C1 segment of cervical spinal cord (tissue), 14 donors: ENCODE measurements at places on chromosomes 7 and 10.

- DNase-seq: no peak
Measured at GRCh38 chr7:117188376-117188775, 134.5 kb downstream of the WNT2 start.

GRCh38 chr7:106823631-106824030 lies 41.5 kb upstream of the PIK3CG start:
- no peak for DNase-seq

GRCh38 chr10:74167443-74167842 lies 16.4 kb downstream of the ADK start:
- DNase-seq: no peak

DNA sequence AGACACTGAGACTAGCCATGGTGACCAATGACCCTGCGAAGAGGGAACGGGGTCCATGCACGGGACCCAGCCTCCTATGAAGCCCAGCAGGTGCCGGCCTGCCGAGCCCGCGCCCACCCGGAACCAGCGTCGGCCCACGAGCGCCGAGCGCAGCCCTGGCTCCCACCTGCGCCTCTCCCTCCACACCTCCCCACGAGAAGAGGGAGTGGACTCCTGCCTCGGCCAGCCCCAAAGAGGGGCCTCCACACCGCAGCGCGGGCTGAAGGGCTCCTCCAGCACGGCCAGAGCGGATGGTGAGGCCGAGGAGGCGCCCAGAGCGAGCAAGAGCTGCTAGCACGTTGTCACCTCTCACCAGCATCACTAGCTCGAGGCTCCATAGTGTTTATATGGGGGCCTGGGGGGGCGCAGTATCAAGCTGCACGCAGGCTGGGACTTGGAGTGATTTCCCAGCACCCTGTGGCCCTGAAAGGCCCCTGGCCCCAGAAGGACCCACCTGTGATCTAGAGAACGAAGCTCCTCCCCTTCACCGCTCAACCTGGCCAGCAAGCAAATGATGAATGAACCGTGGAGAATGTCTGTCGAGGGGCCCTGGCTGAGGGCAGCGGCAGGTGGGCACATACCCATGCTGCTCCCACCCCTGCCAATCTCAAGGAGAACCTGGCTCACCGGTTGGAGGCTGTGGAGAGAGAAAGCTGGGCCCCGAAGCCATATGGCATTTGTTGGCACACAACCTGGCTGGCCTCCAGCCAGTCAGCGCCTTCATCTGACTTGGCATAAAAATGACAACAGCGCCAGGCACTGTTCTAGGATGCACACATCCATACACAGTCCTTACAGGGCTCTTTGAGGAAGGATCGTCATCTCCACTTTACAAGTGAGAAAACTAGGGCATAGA lies 30.7 kb downstream of the GHRHR start:
- no peak for DNase-seq

DNA sequence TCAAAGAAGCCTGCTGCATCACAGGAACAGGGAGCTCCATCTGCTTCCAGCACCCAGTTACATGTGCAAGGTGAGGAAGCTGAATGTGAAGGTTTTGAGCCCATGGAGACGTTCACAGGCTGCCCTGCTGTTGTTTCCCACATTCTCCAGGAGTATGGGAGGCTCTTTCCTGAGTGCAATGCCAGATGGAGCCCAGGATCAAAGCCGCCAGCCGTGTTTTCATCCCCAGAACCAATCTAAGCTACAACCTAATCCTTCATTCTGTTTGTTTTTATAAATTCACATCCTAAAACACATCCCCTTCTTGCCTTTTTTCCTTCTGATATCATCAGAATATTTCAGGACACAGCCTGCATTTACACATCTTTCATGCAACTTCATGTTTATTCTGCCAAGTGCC lies 98.9 kb upstream of the PRR15 start:
- no peak for DNase-seq

DNA sequence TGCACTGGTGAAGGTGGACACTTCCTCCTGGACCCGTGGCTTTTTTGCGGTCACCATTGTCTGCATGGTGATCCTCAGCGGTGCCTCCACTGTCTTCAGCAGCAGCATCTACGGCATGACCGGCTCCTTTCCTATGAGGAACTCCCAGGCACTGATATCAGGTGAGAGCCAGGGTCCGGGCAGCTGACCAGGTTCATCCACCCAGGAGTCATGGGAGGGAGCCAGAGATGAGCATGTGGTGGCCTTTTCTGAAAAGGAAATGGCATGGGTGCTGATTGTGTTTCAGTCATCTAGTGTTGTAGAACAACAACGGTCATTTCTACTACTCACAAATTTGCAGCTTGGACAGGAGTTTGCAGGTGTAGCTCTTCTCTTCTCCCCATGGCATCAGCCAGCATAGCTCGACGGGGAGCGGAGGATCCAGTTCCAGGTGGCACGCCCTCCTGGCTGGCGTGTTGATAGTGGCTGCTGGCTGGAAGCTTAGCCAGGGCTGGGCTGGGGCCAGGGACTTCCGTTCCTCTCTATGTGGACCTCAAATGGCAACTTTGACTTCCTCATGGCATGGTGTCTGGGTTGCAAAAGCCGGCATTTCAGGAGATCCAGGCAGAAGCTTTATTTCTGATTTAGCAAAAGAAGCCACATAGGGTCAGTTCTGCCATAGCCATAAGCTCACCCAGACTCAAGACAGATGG lies 32.7 kb downstream of the SLC29A3 start:
- no peak for DNase-seq
